ENCODE measurements at places on chromosomes 7 and 10.
A peak's percentile ranks its signal among the peaks of the same experiment; 100 is the strongest.

DNA sequence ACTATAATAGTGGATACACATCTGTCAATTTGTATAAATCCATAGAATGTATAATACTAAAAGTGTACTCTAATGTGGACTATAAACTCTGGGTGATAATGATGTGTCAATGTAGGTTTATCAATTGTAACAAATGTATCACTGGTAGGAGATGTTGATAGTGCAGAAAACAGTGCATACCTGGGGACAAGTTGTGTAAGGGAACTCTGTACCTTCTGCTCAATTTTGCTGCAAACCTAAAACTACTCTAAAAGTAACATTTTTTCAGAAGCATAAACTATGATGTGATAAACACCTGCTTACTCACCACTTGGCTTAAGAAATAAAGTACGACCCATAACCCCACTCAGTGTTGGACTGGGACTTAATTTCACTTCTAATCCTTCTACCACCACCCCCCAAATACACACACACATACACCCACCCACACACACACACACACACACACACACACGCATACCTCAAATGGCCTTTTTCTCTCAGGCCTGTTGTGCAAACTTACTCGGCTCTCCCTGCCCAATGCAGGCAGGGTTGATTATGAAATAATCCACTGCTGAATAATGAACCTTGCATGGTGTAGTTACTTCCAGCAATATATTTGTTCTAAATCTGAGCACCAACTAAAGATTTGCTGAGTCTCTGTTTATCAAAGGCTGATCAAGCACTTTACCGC is 154.1 kb upstream of the KMT2E start:
- no peak overlapping the region for H3K4me3 ChIP-seq
- H3K4me1 ChIP-seq: peaks cover 7% of the 10 kb centered on the region
- H3K36me3 ChIP-seq: no peaks in the 10 kb centered on the region

DNA sequence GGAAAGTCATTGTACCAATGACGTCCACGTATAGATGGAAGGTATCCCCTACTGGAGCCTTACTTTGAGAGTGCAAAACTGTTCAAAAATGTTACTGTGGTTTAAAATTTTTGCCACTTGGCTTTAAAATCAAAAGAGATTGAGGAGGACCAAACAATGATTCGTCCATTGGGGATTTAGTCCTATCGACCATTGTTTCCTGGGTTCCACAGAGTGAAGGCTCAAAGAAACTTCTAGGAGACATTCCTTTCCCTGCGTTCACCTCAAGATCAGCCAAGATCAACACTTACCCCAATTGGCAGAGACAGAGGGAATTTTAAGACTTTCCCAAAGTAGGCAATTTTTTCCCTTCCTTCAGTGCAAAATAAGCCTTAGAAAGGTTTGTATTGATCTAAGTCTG is 152.3 kb downstream of the NEBL start:
- H3K4me3 ChIP-seq: no peak overlapping the region
- H3K36me3 ChIP-seq: no peaks in the 10 kb centered on the region
- DNase-seq: no peak
- H3K27ac ChIP-seq: no peak overlapping the region
- no peaks in the 10 kb centered on the region for H3K4me1 ChIP-seq

- H3K27me3 ChIP-seq: no peaks in the 10 kb centered on the region
- H3K36me3 ChIP-seq: no peaks in the 10 kb centered on the region
- no peaks in the 10 kb centered on the region for H3K4me1 ChIP-seq
- H3K4me3 ChIP-seq: no peak overlapping the region
- no peak for DNase-seq
These were observed 23.8 kb downstream of the SUFU start for GRCh38 chr10:102527546-102527945.

- H3K27me3 ChIP-seq: no peaks in the 10 kb centered on the region
- DNase-seq: no peak
These were observed 15.3 kb upstream of the CACUL1 start for GRCh38 chr10:118769898-118770600.

GRCh38 chr10:114046087-114046458 is 2.4 kb downstream of the ADRB1 start:
- no peak overlapping the region for H3K4me3 ChIP-seq
- H3K4me1 ChIP-seq: peaks cover 24% of the 10 kb centered on the region
- peaks cover 42% of the 10 kb centered on the region for H3K27me3 ChIP-seq
- no peak overlapping the region for H3K27ac ChIP-seq
- DNase-seq: no peak

GRCh38 chr7:159231017-159231416 is 86.3 kb upstream of the VIPR2 start:
- H3K27ac ChIP-seq: no peak overlapping the region
- H3K4me1 ChIP-seq: no peaks in the 10 kb centered on the region
- no peak for DNase-seq
- no peaks in the 10 kb centered on the region for H3K27me3 ChIP-seq
- H3K4me3 ChIP-seq: no peak overlapping the region
- no peaks in the 10 kb centered on the region for H3K36me3 ChIP-seq

DNA sequence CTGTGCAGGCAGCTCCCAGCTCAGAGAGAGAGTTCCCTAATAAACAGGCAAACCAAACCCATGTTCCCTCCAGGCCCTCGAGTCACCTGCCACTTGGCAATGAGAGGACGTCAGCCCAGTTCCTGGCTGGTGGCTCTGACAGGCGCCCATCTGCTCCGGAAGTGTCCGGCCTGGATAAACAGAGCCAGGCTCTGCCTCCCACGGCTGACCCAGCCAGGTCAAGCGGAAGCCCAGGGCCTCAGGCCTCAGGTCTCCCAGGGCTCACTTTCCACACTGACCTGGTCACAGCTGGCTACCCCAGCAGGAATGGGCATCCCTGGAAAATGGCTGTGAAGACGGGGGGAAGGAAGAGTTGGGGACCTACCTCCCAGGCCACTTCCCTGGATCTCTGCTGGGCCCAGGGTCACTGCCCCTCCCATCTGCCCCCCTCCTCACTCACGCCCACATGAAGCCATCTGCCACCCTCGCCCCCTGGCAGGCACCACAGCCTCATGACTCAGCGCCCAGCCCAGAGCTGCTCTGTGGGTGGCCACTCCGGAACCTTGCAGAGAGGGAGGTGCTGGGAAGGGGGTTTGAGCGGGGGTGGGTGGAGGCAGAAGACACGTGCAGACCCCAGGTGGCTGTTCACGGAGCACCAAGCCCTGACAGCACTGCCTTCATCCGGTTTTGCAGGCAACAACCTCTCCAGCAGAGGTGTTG is 37.4 kb upstream of the DUSP5 start:
- peaks cover 74% of the 10 kb centered on the region for H3K4me1 ChIP-seq
- peak; percentile 53 for DNase-seq
- H3K4me3 ChIP-seq: no peak overlapping the region
- peak overlapping the region; percentile 45 for H3K27ac ChIP-seq
- H3K36me3 ChIP-seq: no peaks in the 10 kb centered on the region

DNA sequence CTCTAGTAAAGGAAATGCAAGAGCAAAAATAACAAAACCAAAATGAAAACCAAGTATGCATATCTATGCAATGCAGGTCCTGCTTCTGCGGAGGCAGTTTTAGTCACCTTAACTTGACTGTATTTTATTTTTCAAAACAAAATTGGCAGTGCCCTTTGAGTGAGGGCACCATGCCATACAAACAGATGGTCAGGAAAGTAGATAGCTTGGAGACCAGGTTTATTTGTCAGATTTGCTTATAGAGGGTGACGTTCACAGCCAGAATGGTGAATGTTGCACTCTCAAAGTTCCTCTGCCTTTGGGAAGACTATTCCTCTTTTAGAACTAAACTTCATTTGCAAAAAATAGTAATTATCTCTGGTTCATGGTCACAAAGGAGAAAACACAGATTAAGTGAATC is 801.9 kb downstream of the ANKRD7 start:
- H3K27me3 ChIP-seq: no peaks in the 10 kb centered on the region
- H3K4me3 ChIP-seq: no peak overlapping the region
- no peak for DNase-seq
- no peak overlapping the region for H3K27ac ChIP-seq

DNA sequence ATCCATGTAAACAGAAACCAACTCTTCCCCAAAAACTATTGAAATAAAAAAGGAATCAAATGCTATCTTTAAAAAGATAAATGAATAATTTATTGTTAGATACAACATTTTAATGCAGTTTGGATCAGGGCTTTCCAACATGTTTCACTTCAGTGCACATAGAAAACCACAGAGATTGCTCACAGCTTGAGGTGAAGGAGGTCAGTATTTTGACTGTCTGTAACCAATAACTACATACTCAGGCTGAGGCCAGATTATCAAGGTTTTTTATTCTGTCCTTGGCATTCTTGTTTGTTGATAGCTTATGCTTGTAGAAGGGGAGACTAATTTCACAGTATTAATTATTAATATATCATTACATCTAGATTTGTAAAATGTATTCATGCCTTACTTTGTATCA is 195.5 kb downstream of the PRKG1 start:
- no peaks in the 10 kb centered on the region for H3K27me3 ChIP-seq
- H3K27ac ChIP-seq: no peak overlapping the region
- no peaks in the 10 kb centered on the region for H3K36me3 ChIP-seq
- no peaks in the 10 kb centered on the region for H3K4me1 ChIP-seq
- no peak for DNase-seq

GRCh38 chr7:90625562-90625961 is 29.4 kb downstream of the CDK14 start:
- no peaks in the 10 kb centered on the region for H3K27me3 ChIP-seq
- H3K4me1 ChIP-seq: peaks cover 14% of the 10 kb centered on the region
- H3K36me3 ChIP-seq: no peaks in the 10 kb centered on the region
- H3K27ac ChIP-seq: no peak overlapping the region
- H3K4me3 ChIP-seq: no peak overlapping the region
- no peak for DNase-seq

GRCh38 chr10:72066318-72067284 is 21.8 kb downstream of the SPOCK2 start:
- H3K36me3 ChIP-seq: peaks cover 74% of the 10 kb centered on the region
- H3K4me3 ChIP-seq: no peak overlapping the region
- no peak for DNase-seq
- no peak overlapping the region for H3K27ac ChIP-seq
- H3K27me3 ChIP-seq: no peaks in the 10 kb centered on the region

- no peak for DNase-seq
- no peaks in the 10 kb centered on the region for H3K36me3 ChIP-seq
- no peak overlapping the region for H3K27ac ChIP-seq
These were observed 123.9 kb downstream of the TNS3 start for GRCh38 chr7:47458057-47458456.

GRCh38 chr7:121126801-121127534 is 138.5 kb downstream of the CPED1 start:
- peak; percentile 51 for DNase-seq
- no peaks in the 10 kb centered on the region for H3K36me3 ChIP-seq
- H3K27ac ChIP-seq: no peak overlapping the region
- H3K27me3 ChIP-seq: no peaks in the 10 kb centered on the region

Data from B cell (primary cell).